Activated CD4-positive, alpha-beta T cell treated with anti-CD3 and anti-CD28 coated beads, Interleukin-2, Interleukin-6, amounts not matched to agents 100 ng/mL and 50 ng/mL, durations not matched to agents 16 hours and 8 hours (primary cell): ENCODE measurements at places on chromosomes 1 and 21.

DNA sequence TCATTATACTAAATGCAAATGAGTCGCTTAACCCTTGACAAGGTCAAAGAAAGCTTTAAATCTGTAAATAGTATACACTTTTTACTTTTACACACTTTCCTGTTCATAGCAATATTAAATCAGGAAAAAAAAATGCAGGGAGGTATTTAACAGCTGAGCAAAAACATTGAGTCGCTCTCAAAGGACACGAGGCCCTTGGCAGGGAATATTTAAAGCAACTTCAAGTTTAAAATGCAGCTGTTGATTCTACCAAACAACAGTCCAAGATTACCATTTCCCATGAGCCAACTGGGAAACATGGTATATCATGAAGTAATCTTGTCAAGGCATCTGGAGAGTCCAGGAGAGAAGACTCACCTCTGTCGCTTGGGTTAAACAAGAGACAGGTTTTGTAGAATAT is 62.7 kb downstream of the CAPN2 start:
- DNase-seq, result no peak

DNA sequence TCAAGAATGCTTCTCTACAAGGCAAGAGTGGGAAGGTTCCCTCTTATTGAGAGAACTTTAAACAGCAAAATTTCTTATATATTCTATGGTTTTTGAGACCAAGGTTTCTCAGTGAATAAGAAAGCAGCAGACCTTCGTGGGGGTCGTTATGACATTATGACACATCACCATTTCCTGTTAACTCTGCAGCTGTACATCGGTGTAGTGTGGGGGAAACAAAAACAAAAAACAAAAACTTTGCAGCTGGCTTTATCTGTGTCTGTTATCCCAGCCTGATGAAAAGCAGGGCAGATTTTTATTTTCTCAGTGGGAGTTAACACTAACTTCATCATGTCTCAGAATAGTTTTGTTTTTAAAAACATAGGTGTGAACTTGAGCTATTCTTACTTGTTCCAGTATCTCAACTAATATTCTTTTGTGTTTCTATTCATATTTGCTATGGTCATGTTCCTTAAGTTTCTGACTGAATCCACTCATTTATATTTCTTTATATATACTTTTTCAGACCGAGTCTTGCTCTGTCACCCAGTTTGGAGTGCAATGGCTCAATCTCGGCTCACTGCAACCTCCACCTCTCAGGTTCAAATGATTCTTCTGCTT is 2.1 kb downstream of the SDE2 start:
- peak; percentile 43 for DNase-seq

DNA sequence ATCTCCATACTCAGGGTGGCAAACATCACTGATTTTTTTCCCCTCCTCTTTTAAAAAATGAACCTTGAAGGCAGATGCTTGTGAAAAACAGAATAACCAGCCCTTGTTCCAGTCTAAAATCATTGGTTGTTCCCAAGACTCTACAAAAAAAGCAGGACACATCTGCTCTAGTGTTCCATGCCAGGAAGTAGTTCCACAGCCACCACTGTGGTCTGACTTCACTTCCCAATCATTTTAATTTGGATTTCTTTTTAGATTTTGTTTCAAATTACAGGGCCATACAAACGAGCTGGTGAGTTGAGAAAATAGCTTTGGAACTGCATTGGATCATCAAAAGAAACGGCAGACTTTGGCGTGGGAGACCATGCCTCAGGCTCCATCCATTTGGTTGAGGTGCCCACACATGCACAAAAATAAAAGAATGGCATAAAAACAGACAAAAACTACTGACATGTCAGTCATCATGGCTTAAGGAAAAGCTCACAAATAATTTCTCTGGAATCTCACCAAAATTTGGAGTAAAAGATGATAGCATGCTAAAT is 210.0 kb downstream of the GABPA start:
- DNase-seq, result no peak

GRCh38 chr21:14917762-14918161 is 147.0 kb downstream of the NRIP1 start:
- no peak for DNase-seq

DNA sequence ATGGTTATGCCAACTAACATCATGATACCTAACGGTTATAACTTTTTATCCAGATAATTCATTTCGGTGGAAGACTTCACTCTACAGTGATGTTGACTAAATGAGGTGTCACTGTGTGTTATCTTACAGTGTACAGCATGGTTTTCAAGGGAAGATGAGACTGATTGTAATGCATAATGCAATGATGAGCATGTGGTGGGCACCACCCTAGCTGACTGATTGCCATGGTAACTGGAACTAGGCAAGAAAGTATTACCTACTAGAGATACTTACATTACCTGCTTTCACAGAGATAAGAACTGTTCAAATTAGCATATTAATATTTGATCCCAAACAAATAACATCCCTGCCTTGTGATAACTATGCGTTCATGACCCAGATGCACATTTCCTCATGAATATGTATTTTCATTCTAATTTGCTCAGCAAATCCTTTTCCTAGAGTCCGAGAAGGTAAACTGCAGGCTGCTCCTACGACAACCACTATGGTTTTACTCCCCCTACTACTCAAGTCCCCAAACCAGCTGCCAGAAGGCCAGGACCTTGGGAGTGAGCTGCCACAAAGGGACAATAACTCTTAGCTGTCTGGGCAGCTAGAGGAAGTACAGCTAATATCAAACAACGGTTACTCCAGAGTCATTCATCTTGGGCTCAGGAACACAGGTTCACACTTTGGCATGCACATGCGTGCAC is 29.2 kb downstream of the TRABD2B start:
- DNase-seq, result no peak
